ENCODE measurements at places on chromosomes 16 and 17. TPM values are rescaled to one million over a fixed set of nuclear protein-coding genes. Genes with fewer than 3 reads are reported as not detected.
A peak's percentile ranks its signal among the peaks of the same experiment; 100 is the strongest.

DNA sequence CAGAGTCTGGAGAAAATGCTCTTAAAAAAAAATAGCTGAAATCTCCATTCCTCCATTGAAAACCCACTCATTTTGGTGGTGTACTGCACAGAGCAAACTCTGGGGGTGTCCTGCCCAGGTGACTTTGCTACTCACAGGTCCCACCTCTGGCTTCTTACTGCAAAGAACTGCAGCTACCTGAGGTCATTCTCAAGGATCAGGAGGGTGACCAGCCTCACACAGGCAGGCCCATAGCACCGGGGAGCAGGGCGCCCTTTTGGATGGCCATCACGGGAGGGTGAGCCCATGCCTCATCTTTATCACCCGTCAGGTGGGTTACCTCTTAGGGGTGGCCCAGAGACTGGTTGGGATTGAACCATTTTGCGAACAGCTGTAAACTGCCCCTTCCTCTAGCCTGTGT is 32.6 kb upstream of the BRD7 start:
- no peak for DNase-seq

DNA sequence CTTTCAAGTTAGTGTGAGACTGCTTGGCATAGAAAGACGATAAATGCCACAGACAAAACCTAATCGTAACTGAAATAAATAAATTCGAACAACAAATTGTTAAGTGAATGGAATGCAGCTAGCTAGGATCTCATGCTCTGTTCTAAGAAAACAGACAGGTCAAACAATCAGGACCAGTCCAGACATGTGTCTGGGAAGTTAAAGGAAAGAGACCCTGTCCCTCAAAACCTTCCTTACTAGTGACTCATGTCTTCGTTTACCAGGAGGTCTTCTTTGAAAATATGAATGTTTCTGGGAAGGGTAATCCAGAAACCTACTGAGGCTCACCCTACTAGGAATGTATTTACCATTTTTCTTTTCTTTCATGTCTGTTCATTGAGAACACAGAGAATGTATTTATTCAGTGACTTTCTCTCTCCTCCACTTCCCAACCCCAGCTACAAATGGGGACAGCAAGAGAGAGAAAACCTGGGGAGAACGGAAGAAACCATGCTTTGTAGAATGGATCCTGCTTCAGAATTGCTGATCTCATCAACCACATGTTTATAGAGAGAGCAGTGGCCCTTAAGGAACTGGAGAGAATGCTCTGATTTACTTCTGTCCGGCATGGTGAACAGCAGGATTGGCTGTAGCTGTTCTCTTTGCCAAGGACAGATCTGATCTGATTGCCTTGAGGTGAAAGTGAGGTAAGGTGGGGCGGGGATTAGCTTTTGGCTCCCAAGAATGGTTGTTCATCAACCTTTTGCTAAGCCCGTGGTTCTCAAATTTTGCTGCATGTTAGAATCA is 39.4 kb upstream of the DHX8 start:
- no peak for DNase-seq

DNA sequence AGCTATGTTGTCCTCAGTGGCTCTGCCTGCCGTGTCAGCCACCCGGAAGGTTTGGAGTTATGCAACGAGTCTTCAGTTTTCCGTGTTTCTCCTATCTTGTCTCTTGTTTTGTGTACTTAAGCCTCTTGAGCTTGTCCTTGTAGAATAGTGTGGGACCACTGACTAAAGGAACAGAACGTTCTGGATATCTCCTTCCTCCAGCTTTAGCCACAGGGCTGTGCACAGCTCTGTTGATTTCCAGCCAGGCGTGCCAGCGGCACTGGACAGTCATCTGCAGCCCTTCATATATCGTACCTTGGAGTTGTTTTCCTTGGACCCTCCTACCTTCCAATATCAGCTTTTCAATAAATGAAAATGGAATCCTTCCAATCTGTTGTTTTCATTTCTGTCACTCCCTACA is 39.8 kb downstream of the TMEM11 start:
- peak; percentile 37 for DNase-seq

- no peak for DNase-seq
These were observed 12.1 kb downstream of the MGAT5B start for GRCh38 chr17:76880268-76880667.

DNA sequence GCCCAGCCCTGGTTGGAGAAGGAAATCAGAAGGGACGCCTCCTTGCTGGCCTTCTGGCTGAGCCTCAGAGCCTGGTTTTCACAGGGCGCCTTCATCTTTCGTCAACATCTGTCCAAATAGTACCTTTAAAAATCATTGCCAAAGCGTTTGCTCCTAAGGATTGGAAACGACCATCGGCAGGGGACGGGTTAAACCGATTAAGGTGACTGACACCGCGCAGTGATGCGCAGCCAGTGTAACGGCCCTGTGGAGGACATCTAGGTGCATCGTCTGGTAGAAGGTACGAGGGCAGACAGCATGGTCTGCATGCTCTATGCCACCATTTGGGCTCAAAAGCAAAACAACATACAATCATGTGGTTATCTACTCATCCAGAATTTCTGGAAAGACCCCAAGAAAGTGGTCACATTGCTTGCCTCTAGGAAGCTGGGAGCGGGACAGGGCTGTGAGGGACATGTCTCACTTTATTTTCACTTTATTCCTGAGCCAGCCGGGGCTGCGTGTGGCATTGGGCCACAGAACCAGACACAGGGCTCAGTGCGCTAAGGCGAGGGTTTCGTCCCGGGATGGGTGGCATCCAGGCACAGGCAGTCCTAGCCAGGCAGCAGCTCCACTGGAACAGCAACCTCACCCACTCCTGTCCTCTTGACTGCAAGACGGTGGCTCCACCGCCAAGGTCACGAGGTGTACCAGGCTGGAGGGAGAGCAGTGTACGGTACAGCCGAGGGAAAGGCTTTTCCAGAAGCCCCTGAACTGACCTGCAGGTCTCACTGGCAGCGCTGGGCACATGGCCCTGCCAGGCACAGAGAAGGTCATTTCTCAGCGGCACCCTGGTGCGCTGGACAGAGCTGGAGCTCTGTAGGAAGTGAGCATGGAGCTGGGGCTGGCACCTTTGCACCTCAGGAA is 40.9 kb upstream of the JPH3 start:
- no peak for DNase-seq

Gene ALOX15
- total RNA-seq = 1.2 TPM

Gene KRTAP2-3
- total RNA-seq = not detected

GRCh38 chr17:75666959-75667790 is at the start of the genes RECQL5 and SAP30BP:
Gene RECQL5 (minus strand): TSS chr17:75667154. CDS start chr17:75666557, 597 bp downstream.
Gene SAP30BP (plus strand): TSS chr17:75667338. CDS start chr17:75667373, 35 bp downstream.
- DNase-seq = peak; percentile 99

Gene RAD51C
- 16.3 TPM for total RNA-seq

- DNase-seq = no peak
These were observed 272.7 kb upstream of the PMFBP1 start for GRCh38 chr16:72444696-72445095.

- no peak for DNase-seq
These were observed 109.6 kb upstream of the CACNG3 start for GRCh38 chr16:24146518-24146917.

- DNase-seq = no peak
These were observed 66.4 kb downstream of the KPNA2 start for GRCh38 chr17:68101987-68102314.

DNA sequence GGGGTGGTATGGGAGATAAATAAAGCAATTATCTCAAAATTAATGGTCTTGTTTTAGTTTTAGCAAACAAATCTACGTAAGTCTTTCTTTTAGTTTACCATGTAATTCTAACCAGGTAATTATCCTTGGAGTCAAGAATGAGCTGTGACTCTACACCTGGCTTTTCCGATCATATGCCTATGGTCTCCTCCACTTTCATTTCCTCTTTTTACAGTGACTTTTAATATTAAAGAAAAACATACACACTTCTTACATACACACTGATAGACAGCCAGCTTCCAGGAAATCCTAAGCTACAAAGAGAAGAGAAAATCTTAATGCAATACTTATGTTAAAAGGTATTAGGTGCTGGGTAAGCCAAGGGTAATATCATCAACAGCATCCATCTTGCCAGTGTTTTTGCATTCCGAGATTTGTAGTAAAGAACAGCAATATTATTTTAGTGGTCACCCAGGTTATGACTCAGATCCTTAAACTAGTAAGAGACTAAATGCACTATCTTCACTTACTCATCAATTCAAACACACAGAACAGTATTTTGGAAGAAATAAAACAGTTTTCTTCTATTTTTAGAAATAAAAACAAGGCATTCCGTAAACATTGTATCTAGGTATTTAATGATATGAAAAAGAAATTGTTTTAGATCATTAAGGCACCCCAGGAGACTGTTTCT is 4.4 kb upstream of the IRX5 start:
- DNase-seq = no peak

- no peak for DNase-seq
These were observed 143.3 kb downstream of the STX8 start for GRCh38 chr17:9432134-9432885.

Gene ADAD2
- total RNA-seq = 0.42 TPM

- peak; percentile 59 for DNase-seq
These were observed 2.5 kb downstream of the CORO1A start for GRCh38 chr16:30185683-30186421.

DNA sequence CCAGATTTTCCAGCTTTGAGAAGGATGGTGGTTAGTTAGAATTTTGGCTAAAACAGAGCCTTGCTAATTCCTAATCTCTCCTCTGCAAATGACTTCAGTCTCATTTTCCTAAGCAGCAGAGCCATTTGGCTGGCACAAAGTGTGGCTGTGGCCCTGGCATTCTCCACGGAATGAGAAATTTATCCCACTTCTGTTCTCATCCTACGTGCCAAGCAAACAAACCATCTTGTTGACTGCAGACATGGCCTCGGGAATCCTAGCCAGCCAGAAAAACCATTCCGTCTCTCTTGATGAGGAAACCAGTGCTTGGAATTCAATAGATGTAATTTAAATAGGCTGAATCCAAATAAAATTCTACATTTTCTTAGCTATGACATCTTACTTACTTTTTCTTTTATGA is 34.1 kb upstream of the ELAC2 start:
- DNase-seq = no peak

DNA sequence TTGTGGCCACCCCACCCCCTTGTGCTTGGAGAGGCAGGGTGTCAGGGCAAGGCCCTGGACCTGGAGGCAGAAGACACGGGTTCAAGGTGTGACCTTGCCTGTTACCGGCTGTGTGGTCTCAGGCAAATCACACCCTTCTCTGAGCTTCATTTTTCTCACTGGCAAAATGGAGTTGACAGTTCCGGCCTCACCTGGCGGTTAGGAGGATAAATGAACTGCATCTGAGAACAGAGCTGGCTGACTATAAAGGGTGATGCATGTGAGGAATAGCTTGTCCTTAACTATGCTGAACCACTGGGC is 4.2 kb upstream of the MEOX1 start:
- no peak for DNase-seq

Data from ureter (tissue), 1 donor.